ENCODE measurements at places on chromosomes 5 and 9. TPM values are rescaled to one million over a fixed set of nuclear protein-coding genes. Genes with fewer than 3 reads are reported as not detected.

The ACTBL2 gene
- total RNA-seq = not detected

The ESM1 gene
- total RNA-seq = 0.50 TPM

The SNCAIP gene
- total RNA-seq = 20.4 TPM

The PHYHD1 gene
- total RNA-seq = 53.3 TPM

The ARHGEF39 gene
- 0.58 TPM for total RNA-seq

The KLHL3 gene
- 5.0 TPM for total RNA-seq

The LIFR gene
- total RNA-seq = 143 TPM

The TCF7 gene
- 4.2 TPM for total RNA-seq

The BAAT gene
- total RNA-seq = 0.10 TPM

The PCA3 gene
- not detected for total RNA-seq

The MARCOL gene
- not detected for total RNA-seq

The PTGDS gene
- total RNA-seq = 23.1 TPM

The CBY3 gene
- not detected for total RNA-seq

The STK32A gene
- 2.4 TPM for total RNA-seq

The WDR38 gene
- 1.7 TPM for total RNA-seq

The NMUR2 gene
- total RNA-seq = not detected

The SOHLH1 gene
- total RNA-seq = not detected

The RASEF gene
- total RNA-seq = 1.3 TPM

The LCN12 gene
- 1.3 TPM for total RNA-seq

The TEK gene
- 8.4 TPM for total RNA-seq

The FGF1 gene
- 1.0 TPM for total RNA-seq

The CDX1 gene
- 0.77 TPM for total RNA-seq

The ZNF883 gene
- total RNA-seq = 3.2 TPM

The RFK gene
- total RNA-seq = 23.5 TPM

The HTR4 gene
- 0.32 TPM for total RNA-seq

The IL3 gene
- not detected for total RNA-seq

The PCDH1 gene
- 8.8 TPM for total RNA-seq

The VCAN gene
- total RNA-seq = 7.3 TPM

The DOCK2 gene
- total RNA-seq = 9.2 TPM

The MEIKIN gene
- not detected for total RNA-seq

The LHX2 gene
- 17.0 TPM for total RNA-seq

The PTPRD gene
- total RNA-seq = 178 TPM

The FYB1 gene
- 8.6 TPM for total RNA-seq

The NR5A1 gene
- 54.7 TPM for total RNA-seq

The LCN1 gene
- not detected for total RNA-seq

The NIM1K gene
- total RNA-seq = 0.18 TPM

The NUTM2F gene
- total RNA-seq = not detected

The NKD2 gene
- 0.33 TPM for total RNA-seq

The PRDM9 gene
- total RNA-seq = not detected

The ITK gene
- 1.7 TPM for total RNA-seq

The NDFIP1 gene
- total RNA-seq = 61.0 TPM

The ADAMTS16 gene
- total RNA-seq = 8.1 TPM

The TAL2 gene
- total RNA-seq = not detected

The ADAMTSL1 gene
- 1.2 TPM for total RNA-seq

Measured in ovary (tissue), 10 donors.